Activated naive CD4-positive, alpha-beta T cell treated with anti-CD3 and anti-CD28 coated beads, Interleukin-2, amount 50 U/mL, for 72 hours (primary cell): ENCODE measurements at places on chromosomes 11 and 22.

- DNase-seq, result no peak
Observed at GRCh38 chr11:10158461-10158860, 135.6 kb downstream of the SBF2 start.

DNA sequence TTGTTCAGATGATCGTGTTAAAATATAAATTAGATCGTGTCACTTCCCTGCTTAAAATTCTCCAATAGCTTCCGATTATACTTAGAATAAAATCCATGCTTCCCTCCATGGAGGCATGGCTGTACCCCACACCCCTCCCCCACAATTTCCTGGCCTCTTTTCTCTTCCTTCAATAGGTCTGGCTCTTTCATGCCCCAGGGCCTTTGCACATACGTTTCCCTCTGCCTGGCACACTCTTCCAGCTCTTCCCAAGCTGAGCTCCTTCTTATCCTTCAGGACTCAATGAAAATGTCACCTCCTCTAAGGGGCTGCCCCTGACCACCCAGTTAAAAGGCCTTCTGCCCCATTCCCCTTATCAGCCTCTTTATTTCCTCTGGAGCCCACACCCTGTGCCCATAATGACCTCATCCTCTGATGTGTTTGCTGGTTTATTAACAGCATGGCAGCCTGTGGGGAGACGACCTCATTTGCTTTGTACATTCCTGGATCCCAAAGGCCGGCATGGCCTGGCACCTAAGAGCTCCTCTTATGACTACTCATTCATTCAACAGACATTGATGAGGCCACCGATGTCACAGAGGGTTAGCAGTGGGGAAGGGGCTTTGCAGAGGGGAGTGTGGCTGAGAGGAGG, 9.0 kb upstream of the FLRT1 start:
- DNase-seq, result no peak

- no peak for DNase-seq
Observed at GRCh38 chr22:20236052-20236717, 31.9 kb downstream of the RTN4R start.

DNA sequence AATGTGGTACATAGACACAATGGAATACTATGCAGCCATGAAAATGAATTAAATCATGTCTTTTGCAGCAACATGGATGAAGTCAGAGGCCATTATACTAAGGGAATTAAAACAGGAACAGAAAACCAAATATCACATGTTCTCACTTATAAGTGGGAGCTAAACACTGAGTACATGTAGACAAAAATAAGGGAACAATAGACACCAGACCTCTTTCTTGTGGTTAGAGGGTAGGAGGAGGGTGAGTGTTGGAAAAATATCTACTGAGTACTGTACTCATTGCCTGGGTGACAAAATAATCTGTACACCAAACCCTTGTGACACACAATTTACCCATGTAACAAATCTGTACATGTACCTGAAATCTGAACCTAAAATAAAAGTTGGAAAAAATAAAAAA, 59.1 kb upstream of the ANO5 start:
- DNase-seq, result no peak

- DNase-seq, result no peak
Observed at GRCh38 chr22:17870407-17870806, 96.1 kb upstream of the BID start.

GRCh38 chr11:85530634-85531033, 96.5 kb downstream of the DLG2 start:
- no peak for DNase-seq

DNA sequence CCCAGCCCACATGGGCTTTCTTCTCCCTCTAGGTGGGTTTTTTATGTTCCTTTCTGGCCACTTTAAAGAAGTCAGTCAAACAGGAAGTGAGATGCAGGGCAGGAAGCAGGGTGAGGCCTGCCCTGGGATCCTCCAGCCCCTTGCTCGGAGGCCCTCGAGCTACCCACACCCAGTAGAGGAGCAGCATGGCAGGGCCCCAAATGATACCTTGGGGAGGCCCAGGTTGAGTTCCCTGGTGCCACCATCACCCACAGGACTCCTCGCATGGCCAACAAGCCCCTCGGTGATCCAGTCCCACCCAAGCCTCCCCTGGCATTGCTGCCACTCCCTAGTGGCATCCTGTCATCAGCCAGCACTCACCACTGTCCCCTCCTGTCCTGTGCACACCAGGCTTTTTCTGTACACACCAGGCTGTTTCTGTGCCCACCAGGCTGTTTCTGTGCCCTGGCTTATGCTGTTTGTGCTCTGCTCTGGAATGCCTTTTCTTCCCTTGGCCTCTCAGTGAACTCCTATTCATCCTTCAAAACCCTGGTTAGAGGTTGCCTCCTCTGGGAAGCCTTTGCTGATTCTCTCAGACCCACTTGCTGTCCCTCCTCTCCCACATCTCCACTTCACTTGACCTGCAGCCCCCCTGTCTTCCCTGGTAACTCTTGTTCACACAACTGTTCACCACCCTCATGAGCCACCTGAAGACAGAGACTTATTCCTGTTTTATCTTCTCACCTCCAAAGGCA, 3.1 kb upstream of the PTGDR2 start:
- no peak for DNase-seq

- no peak for DNase-seq
Observed at GRCh38 chr11:61679296-61679695, 895 bp upstream of the DAGLA start.

- DNase-seq, result no peak
Observed at GRCh38 chr11:253886-254270, 17.1 kb downstream of the PSMD13 start.

DNA sequence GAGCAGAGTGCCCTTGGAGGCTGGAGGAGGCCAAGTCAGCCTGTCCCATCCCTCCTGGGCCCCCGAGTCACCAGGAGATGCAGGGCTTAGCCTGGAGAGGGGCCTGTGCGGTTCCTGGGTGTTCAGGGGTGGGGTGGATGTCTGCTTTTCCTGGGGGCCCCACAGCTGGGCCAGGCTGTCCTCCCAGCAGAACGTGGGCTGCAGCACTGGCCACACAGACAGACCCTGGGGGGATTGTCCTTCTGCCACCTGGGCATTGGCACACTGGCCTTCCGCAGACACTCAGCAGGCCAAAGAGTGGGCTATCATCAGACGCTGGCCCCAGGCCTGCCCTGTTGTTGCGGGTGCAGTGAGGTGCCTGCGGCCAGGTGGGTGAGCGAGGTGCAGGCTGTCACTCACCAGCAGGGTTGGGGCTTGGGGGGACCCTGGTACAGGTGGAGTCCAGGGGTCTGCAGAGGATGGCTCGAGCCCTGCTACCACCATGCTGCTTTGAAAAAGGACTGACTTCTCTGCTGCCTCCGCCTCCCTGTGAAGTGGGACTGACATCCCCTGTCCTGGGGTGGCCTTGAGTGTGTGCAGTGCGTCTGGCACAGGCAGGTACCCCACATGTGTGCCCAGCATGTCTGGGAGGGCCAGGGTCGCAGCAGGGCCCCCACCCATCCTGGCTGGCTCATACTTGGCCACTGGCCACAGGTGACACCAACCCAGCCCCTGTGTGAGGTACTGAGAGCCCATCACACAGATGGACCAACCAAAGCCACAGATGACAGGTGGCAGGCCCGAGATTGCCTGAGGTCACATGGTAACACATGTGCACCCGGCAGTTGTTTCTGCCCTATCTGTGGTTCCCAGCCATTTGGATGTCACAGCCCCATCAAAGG, 39.0 kb upstream of the KCNQ1OT1 start:
- DNase-seq, result no peak

GRCh38 chr11:124623861-124624525, 1.3 kb downstream of the TBRG1 start:
- DNase-seq, result no peak

- DNase-seq, result no peak
Observed at GRCh38 chr11:33615751-33616150, 84.9 kb downstream of the C11orf91 start.

GRCh38 chr11:2310073-2310785, 8.4 kb downstream of the TSPAN32 start:
- no peak for DNase-seq

DNA sequence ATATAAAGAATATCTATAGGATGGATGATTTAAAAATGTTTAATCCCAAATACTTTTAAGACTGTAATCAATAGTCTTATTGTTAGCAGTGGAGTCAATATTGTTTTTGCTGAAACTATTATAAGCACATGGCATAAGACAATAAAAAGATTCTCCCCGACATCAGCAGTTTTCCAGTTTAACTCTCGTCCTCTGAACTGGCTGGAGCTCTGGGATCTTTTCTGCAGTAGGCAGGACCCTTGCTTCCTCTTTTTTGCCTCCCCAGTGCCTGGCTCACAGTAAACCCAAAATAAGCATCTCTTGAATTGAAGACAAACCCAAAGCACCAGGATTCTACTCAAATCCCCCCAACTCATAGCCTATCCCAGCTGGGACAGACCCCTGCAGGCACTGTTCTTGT, 32.9 kb downstream of the KCNJ1 start:
- DNase-seq, result no peak

GRCh38 chr11:47257517-47258316, at the start of gene NR1H3:
TSS of gene NR1H3 (plus strand) at chr11:47257996. CDS start at chr11:47259217, 1,221 bp downstream.
- no peak for DNase-seq

GRCh38 chr22:23591846-23592245, 11.8 kb upstream of the IGLL1 start:
- no peak for DNase-seq

DNA sequence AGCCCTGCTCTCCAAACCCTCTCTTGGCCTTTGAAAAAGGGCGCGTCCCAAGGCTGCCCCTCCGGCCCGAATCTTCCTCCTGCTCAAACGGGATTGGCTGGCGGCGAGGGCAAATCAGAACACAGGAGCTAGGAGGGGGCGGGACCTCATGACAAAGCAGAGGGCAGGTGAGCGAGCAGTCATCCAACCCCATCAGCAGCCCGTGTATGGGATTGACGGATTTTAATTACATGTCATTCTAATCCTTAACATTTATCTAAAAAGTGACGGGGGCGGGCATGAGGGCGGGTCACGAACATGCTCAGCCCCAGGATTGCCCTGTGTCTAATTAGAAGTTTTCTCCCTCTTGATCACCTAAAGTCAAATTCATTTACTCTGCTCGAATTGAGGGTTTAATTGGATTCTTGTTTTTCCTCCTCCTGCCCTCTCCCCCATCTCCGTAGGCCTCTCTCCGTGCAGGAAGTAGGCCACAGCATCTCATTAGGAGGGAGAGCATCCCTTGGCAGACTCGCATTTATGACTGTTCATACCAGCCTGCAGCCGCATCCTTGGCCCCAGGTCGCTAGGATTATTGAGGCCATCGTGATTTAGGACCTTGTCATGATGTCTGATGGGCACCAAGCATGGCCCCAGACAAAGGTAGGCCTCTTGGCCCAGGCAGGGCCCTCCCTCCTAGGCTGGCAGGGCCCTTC, 147.1 kb downstream of the CHST1 start:
- no peak for DNase-seq

- DNase-seq, result no peak
Observed at GRCh38 chr22:42632096-42632495, 8.3 kb downstream of the ATP5MGL start.

- no peak for DNase-seq
Observed at GRCh38 chr11:116782728-116783127, 5.1 kb downstream of the ZPR1 start.

DNA sequence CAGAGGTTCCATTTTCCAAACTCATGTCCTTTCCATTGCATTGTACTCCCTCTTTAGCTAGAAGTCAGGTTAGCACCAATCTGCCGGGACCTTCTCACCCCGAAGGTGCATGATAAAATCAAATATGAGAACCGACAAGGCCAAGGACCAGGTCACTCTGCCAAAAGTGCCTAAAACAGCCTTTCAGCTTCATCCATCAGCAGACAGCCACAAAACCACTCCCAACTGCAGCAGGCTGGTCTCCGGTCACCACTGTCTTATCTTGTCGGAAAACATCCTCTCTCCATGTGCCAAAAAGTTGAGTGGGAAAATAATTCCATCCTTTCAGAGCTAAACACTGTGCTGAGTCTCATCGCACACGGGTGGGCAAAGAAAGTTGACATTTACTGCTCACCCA, 1.4 kb downstream of the PI4KA start:
- DNase-seq, result no peak

GRCh38 chr11:15645201-15645600, 530.5 kb downstream of the INSC start:
- no peak for DNase-seq

DNA sequence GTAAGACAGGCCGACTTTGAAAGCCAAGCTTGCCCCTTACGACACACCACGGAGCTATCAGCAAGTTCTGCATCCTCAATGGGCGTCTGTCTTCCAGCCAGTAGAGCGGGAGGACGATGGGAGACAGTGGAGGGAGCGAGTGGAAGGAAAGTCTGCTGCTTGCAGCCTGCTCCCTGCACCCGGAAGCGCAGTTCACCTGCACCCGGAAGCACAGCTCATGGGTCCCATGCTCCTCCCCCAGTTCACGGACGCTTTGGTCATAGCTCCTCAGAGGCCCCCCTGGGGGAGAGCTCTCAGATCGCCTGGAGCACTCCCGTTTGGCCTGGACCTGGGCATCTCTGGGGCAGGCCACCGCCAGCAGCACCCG, 51.3 kb downstream of the FBLN1 start:
- DNase-seq, result no peak

DNA sequence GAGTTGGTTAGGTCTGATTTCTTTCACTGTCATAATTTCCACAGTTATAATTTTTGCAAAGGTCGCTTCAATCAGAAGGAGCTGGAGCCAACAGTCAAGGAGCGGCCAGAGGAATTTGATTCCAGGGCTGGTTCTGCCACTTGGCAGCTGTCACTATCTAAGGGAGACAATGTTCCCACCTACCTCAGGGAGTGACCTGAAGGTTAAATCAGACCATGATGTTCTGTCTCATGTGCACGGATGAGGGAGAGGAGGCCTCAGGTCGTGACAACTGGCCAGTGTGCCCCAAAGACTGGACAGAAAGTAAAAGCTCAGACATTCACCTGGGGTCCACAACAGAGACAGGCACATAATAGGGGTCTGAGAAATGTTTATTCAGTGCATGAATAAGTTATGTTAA, 7.6 kb downstream of the MRGPRD start:
- DNase-seq, result peak; percentile 1

DNA sequence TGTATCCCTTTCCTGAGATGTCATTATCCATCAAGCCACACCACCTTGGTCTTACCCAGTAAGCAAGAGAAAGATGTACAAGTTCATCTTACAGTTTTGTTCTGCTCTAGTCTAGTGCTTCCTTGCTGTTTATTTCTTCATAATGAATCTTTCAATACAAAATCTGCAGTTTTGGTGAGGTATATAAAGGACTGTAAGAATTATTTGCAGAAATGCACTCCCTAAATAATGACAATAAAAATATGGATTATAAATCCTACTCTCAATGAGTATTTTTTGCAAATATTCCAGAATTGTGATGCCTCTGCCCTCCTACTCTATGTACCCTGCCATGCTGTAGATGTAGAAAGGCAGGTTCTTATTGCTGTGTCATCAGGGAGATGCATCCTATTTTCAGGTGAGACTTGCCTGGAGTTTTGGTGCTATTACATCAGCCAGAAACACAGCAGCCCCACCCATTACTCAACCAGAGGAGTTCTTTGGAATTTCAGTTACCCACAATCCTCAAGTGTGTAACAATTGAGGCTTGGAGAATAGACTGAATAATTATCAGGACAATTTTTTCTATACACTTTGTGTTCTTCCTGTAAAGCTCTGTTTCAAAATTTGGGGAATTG, at the start of gene OR10S1:
TSS of gene OR10S1 (minus strand) at position 51 of the 617 bp plus-strand sequence. CDS start 117 bp downstream, outside the sequence.
- no peak for DNase-seq

GRCh38 chr22:29251265-29251664, 16.5 kb downstream of the RHBDD3 start:
- DNase-seq, result peak; percentile 16
